Central memory CD8-positive, alpha-beta T cell (primary cell): ENCODE measurements at places on chromosomes 7 and 10.

DNA sequence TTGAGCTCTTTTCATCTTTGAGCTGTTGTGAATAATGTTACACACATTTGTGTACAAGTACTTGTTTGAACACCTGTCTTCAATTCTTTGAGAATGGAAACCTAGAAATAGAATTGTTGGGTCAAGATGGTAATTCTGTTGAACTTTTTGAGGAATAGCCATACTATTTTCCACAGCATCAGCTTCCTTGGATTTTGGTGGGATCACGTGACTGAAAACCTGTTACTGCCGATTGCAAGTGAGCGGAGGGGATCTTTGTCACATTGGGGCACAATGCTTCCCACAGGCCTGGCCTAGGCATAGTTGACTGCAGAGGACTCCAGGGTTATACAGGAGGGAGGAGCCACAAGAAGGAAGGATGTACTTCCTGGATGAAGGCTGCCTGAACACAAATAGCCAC is 21.3 kb upstream of the CACUL1 start:
- no peak overlapping the region for H3K27ac ChIP-seq
- H3K27me3 ChIP-seq: peaks cover 35% of the 10 kb centered on the region
- peaks cover 12% of the 10 kb centered on the region for H3K4me1 ChIP-seq
- H3K4me3 ChIP-seq: no peak overlapping the region
- no peak for DNase-seq

GRCh38 chr7:143329471-143330170 is 13.7 kb downstream of the CLCN1 start:
- no peak overlapping the region for H3K4me3 ChIP-seq
- H3K27me3 ChIP-seq: no peaks in the 10 kb centered on the region
- H3K36me3 ChIP-seq: peaks cover 2% of the 10 kb centered on the region
- no peak for DNase-seq
- no peak overlapping the region for H3K27ac ChIP-seq

DNA sequence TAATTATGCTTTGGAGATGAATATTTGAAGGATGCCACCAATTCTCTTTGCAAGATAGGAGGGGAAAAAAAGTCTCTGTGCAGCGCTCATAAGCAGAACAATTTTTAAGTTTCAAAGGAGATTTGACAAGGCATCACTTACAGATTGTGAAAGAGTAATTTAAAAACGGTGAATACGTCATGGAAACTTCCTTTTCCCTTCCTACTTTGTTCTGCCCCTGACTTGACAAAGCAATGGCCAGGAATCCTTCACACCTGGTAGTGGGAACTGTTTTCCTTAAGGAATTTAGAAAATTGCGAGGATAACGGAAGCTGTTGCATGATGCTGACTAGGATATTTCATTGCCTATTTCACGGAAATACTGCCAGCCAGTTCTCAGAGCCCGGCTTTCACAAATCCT is 16.7 kb downstream of the FAM107B start:
- H3K4me3 ChIP-seq: peak overlapping the region; percentile 9
- H3K36me3 ChIP-seq: no peaks in the 10 kb centered on the region
- H3K27ac ChIP-seq: peak overlapping the region; percentile 82
- peaks cover 11% of the 10 kb centered on the region for H3K4me1 ChIP-seq

DNA sequence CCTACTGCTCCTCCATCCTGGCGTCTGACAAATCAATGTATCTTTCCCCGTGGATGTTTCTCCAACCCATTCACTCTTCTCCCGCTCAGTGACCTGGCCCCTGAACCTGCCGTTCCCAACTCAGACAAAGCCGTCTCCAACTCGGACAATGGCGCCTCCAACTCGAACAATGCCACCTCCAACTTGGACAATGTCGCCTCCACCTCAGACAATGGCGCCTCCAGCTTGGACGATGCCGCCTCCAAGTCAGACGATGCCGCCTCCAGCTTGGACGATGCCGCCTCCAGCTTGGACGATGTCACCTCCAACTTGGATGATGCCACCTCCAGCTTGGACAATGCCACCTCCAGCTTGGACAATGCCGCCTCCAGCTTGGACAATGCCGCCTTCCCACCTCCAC is 608.6 kb downstream of the DNAJB6 start:
- H3K4me1 ChIP-seq: no peaks in the 10 kb centered on the region
- DNase-seq: no peak
- no peak overlapping the region for H3K27ac ChIP-seq
- H3K36me3 ChIP-seq: no peaks in the 10 kb centered on the region

GRCh38 chr7:15784694-15785030 is 98.2 kb upstream of the MEOX2 start:
- H3K4me1 ChIP-seq: no peaks in the 10 kb centered on the region
- no peak for DNase-seq
- no peak overlapping the region for H3K27ac ChIP-seq
- no peak overlapping the region for H3K4me3 ChIP-seq
- H3K27me3 ChIP-seq: no peaks in the 10 kb centered on the region

DNA sequence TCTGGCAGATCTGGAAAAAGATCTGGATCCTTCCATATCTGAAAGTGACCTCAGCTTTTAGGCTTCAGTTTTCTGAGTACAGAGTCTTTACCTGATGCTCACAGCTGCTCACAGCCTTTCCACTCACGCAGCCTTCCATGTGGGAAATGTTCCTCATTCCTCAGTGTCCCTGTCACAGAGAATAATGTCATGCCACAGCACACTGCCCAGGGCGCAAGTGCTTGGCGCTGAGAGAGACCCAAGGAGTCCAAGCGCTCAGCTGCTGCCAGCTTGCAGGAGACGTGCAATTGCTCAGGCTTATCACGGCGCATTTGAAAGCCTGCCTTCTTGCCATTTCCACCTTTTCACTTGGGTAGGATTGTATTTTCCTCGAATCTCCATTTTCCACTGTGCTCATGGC is 271.9 kb upstream of the MKI67 start:
- H3K36me3 ChIP-seq: peaks cover 2% of the 10 kb centered on the region
- H3K27ac ChIP-seq: no peak overlapping the region
- no peak overlapping the region for H3K4me3 ChIP-seq
- H3K27me3 ChIP-seq: no peaks in the 10 kb centered on the region

DNA sequence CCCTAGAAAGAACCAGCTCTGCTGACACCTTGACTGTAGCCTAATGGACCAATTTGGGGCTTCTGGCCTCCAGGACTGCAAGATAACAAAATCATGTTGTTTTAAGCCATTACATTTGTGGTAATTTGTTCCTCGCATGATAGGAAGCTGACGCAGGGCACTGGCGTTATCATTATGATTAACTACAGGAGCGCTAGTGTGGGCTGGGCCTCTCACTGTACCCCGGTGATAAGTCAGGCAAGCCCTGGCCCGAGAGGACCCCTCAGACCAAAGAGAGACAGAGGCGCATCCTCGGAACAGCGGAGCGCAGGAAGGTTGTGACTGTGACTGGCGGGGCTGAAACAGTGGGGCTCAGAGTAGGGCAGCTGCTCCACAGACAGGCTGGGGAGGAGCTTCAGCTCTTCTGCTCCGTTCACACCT is 150.3 kb upstream of the CHST15 start:
- peaks cover 40% of the 10 kb centered on the region for H3K27me3 ChIP-seq
- H3K4me1 ChIP-seq: no peaks in the 10 kb centered on the region
- no peak overlapping the region for H3K27ac ChIP-seq
- H3K4me3 ChIP-seq: no peak overlapping the region

DNA sequence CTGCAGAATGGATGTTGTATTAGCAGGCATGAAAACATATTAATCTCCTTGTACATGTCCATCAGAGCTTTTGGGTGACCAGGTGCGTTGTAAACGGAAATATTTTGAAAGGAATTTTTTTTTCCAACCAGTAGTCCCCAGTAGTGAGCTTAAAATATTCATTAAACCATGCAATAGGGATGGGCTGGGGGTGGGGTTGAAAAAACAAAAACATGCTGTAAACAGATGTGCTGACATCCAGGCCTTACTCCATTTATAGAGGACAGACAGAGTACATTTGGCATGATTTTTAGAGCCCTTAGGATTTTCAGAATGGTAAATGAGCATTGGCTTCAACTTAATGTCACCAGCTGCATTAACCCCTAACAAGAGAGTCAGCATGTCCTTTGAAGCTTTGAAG is 50.2 kb downstream of the PTPN12 start:
- DNase-seq: no peak
- no peaks in the 10 kb centered on the region for H3K27me3 ChIP-seq
- H3K36me3 ChIP-seq: peaks cover 14% of the 10 kb centered on the region
- H3K27ac ChIP-seq: no peak overlapping the region
- H3K4me1 ChIP-seq: peaks cover 5% of the 10 kb centered on the region

DNA sequence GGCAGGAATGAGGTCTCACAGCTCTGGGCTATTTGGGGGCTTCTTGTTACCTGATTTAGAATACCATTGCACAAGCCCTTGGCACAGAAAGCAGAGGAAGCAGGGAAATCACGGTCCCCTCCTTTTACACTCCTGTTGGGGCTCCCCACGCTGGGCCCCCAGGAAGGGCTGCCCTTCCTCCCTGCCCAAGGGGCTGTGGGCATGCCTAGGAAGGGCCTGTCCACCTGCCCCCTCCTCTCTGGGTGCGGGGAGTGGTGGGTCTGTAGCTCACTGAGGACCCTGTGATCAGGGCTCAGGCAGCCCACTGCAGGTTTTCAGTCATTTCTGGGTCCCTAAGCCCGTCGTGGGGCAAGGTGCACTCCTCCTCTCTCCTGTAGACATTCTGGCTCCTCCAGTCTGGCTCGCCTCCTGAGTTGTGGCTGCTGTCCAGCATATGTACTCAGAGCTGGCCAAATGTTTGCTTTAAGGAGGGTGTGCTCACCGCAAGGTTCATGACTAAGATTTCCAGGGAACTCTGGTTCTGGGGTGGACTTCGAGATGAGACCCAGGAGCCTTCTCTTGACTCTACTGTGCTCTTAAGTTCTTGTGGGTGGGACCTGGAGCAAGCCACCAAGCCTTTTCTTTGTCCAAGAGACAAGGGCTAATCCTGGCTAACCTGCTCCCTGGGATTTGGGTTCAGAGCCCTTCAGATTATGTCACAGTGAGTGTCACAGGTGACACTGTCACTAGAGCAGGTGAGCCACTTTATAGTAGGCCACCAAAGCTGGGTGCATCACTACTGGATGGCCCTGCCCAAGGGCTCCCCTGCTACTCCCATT is 56.0 kb downstream of the TACR2 start:
- no peaks in the 10 kb centered on the region for H3K27me3 ChIP-seq
- H3K4me1 ChIP-seq: peaks cover 41% of the 10 kb centered on the region
- H3K36me3 ChIP-seq: peaks cover 18% of the 10 kb centered on the region
- no peak overlapping the region for H3K4me3 ChIP-seq
- no peak overlapping the region for H3K27ac ChIP-seq

DNA sequence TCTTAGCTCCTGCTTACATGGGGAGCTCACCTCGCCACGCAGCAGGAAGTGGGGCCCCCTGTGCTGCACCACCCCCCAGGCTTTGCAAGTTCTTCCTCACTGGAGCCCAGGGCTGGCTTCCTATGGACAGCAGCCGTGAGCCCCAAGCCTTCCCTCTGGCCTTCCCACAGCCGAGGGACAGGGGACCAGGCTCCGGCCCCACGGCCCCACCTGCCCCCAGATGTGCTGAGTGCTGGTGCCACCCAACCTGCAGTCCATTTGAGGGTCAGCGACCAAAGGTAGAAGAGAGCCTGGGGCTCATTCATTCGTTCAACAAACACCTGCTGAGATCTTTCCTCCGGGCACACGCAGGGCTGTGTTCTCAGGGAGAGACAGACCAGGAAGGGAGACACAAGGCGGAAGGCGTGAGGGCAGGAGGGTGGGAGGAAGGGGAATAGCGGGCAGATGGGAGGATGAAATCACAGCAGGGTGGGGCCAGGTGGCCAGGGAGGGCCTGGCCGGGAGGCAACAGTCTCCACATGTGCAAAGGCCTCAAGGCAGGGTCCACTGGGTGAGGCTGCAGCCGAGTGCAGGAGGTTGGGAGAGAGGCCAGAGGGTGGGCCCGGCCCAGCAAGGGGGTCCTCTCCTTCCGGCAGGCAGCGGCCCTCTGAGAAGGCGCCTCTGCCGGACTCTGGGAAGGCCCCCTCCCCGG is 100.1 kb downstream of the FOXL3 start:
- H3K36me3 ChIP-seq: no peaks in the 10 kb centered on the region
- no peaks in the 10 kb centered on the region for H3K4me1 ChIP-seq
- H3K27me3 ChIP-seq: no peaks in the 10 kb centered on the region

GRCh38 chr7:80783186-80783677 is 135.6 kb downstream of the SEMA3C start:
- H3K27me3 ChIP-seq: no peaks in the 10 kb centered on the region
- no peaks in the 10 kb centered on the region for H3K4me1 ChIP-seq
- no peak overlapping the region for H3K4me3 ChIP-seq
- no peak overlapping the region for H3K27ac ChIP-seq
- peaks cover 2% of the 10 kb centered on the region for H3K36me3 ChIP-seq

- H3K4me1 ChIP-seq: peaks cover 73% of the 10 kb centered on the region
- DNase-seq: no peak
- H3K27me3 ChIP-seq: no peaks in the 10 kb centered on the region
- H3K27ac ChIP-seq: no peak overlapping the region
- H3K36me3 ChIP-seq: peaks cover 17% of the 10 kb centered on the region
- no peak overlapping the region for H3K4me3 ChIP-seq
Observed at GRCh38 chr10:87913156-87913921, 49.9 kb downstream of the PTEN start.

GRCh38 chr10:97759946-97760345 is 11.9 kb downstream of the SFRP5 start:
- DNase-seq: no peak
- H3K4me1 ChIP-seq: peaks cover 6% of the 10 kb centered on the region
- H3K36me3 ChIP-seq: peaks cover 34% of the 10 kb centered on the region
- no peak overlapping the region for H3K27ac ChIP-seq
- H3K4me3 ChIP-seq: no peak overlapping the region
- H3K27me3 ChIP-seq: no peaks in the 10 kb centered on the region

DNA sequence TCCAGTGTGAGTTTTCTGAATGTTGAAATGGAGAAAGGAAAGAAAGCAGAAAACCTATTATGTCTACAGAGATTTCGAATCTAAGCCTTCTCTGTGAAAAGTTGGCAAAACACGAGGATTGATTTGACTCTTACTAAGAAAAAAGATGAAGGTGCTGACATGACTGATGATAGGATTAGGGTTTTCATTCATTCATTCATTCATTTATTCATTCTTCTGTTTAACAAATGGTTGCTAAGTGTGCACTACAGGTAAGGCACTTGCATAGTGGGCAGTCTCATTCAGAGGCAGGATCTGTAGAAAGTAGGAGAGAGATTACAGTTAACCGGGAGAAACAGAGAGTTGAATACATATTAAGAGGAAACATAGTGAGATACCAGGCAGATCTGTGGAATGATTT is 137.1 kb downstream of the ZNF365 start:
- peaks cover 6% of the 10 kb centered on the region for H3K4me1 ChIP-seq
- H3K27ac ChIP-seq: no peak overlapping the region
- H3K4me3 ChIP-seq: no peak overlapping the region
- DNase-seq: no peak
- H3K27me3 ChIP-seq: peaks cover 35% of the 10 kb centered on the region

GRCh38 chr10:112229096-112229495 is 45.5 kb upstream of the GPAM start:
- H3K27me3 ChIP-seq: peaks cover 51% of the 10 kb centered on the region
- H3K4me3 ChIP-seq: no peak overlapping the region
- no peak for DNase-seq
- no peaks in the 10 kb centered on the region for H3K36me3 ChIP-seq

DNA sequence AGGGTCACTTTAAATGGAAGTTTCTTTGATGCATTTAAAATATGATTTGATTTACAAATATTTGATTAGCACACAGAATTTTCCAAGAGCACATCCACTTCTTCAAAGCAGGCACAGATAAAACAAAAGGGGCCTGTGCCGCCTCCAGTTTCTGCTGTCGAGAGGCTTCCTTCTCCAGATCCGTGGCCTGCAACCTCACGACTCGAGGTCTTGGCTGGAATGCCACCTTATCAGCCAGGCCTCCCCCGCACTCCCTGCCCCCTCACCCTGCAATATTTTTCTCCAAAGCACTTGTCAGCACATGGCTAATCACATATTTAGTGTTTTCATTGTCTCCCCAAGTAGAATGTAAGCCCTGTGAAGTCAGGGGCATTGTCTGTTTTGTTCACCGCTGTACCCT is 12.5 kb downstream of the PYROXD2 start:
- DNase-seq: no peak
- peaks cover 23% of the 10 kb centered on the region for H3K4me1 ChIP-seq
- H3K4me3 ChIP-seq: no peak overlapping the region
- H3K27me3 ChIP-seq: no peaks in the 10 kb centered on the region
- no peak overlapping the region for H3K27ac ChIP-seq
